ENCODE measurements at places on chromosomes 1 and 21. TPM values are rescaled to one million over a fixed set of nuclear protein-coding genes. Genes with fewer than 3 reads are reported as not detected.
A peak's percentile ranks its signal among the peaks of the same experiment; 100 is the strongest.

DNA sequence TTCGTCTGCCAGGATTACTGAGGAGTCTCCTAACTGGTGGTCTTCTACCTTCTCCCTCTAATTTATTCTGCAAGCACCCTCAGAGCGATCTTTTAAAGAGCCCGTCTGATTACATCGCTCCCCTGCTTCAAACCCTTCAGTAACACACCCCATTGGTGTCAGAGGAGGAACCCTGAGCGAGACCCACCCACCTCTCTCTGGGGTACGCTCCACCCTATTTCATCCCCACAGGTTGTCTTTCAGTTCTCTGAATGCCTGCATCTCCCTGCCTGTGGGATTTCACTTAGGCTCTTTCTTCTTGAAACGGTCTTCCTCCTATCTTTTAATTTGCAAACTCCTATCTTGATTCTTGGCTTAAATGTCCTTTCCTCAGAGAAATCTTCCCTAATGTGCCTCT is 39.4 kb downstream of the C1orf21 start:
- DNase-seq: no peak

DNA sequence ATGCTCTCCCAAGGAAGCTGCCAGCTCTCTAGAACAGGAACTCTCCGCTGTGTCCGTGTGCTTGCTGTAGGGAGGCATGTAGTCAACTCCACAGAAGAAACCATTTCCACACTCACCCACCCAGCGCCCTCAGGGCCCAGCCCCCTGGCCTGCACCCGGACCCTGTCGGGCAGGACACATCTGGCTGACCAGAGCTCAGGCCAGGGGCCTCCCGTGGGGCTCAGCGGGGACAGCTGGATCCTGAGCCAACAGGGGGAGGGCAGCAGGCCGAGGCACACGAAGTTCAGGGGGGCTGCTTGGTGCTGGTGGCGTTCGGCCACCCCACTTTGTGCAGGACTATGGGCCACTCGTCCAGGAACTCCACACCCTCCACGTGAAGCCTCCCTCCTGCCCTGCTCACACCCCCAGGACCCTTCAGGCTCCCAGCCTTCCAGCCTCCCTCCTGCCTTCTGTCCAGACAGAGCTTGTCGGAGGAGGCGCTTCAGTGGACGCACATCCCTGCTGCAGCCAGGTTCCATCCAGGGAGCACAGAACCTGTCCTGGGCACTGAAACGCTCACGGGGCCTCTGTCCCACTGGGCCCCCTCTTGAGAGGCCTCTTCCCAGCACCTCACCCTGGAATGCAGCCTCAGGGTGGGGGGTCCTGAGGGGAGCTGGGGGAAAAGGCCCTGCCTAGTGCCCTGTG is 15.0 kb upstream of the FAAP20 start:
- DNase-seq: no peak

- DNase-seq: no peak
These were observed 131.8 kb upstream of the NGF start for GRCh38 chr1:115469703-115470476.

- DNase-seq: peak; percentile 76
These were observed 1.2 kb downstream of the SYTL1 start for GRCh38 chr1:27342778-27343638.

DNA sequence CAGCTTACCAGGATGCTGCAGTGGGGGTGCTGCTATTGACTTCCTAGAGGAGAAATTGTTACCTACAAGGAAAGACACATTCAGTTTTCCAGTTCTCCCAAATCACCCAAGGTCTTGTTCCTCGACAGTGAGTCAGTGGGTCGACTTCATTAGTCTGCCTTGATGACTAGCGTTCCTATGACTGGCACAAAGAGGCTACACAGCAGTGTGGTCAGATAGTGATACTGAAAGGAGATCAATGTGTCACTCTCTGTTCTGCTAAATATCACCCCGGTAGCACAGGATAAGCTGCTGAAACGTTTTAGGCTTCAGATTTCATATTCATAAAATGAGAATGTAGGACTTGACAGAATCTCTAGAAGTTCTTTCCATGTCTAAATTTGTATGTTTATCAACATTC is 357.4 kb downstream of the LMX1A start:
- no peak for DNase-seq

DNA sequence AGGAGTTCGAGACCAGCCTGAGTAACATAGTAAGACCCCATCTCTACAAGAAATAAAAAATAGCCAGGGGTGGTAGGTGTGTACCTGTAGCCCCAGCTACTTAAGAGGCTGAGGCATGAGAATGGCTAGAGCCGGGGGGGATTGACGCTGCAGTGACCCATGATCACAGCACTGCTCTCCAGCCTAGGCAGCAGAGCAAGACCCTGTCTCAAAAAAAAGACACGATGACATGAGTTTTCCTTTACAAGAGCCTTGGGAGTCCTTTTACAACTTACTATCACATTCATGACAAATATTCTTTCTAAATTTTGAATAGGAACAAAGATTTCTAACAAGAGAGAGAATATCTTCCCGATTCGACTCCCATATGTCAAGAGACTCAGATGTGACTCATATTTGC is 3.3 kb upstream of the BRWD1 start:
- DNase-seq: no peak

Gene TNFRSF18
- 4.6 TPM for total RNA-seq

GRCh38 chr1:53740621-53741105 is 1.7 kb upstream of the GLIS1 start:
- no peak for DNase-seq

DNA sequence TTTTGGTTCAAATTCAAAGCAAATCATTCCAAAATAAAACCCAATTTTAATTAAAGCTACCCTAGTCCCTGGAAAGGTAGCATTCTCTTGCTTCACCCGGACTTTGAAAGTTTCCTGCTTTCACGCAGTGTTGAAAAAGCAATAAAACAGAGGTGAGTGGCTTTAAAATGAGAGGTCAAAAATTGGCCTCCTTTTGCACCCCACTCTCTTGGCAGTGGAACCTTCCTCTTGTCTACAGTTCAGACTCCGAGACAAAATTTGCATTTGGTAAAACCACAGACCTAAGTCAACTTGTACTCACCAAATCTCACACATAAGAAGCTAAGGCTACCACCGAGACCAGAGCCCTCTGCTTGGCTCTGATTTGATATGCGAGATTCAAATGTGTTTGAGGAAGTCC is 252.7 kb downstream of the TTLL7 start:
- DNase-seq: no peak

Gene GSTM3
- total RNA-seq: 11.6 TPM

Gene E2F2
- total RNA-seq: 0.19 TPM

Gene CELA3B
- not detected for total RNA-seq

- no peak for DNase-seq
These were observed 36.5 kb downstream of the LHX4 start for GRCh38 chr1:180266275-180267210.

Gene SLC25A34
- 2.2 TPM for total RNA-seq

Gene MACF1
- total RNA-seq: 184 TPM

DNA sequence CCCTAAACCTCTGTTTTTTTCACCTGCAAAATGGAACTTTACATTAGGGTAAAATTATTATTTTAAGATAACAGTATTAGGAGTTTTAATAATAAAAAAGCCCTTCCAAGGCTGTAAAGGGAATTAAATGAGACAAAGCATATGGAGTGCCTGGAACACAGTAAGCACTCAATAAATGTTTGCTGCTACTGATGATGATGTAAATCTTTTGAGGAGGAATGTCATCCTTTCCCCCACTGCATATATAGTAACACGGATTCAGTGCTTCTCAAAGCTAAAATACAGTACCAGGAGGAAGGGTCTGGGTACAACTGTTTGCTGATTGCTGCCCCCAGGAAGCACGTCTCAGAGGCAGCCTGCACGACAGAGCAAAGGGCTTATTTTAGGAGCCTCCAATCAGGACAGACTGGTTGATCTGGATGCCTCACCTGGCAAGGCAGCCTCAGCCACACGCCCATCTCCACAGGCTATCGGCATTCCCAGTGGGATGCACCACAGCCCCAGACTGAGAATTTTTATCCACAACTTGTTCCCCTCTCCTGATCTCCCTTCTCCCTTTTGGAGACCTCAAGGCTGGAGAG is 64.4 kb downstream of the GADD45A start:
- DNase-seq: no peak

GRCh38 chr1:70385477-70385876 is 25.6 kb upstream of the CTH start:
- no peak for DNase-seq

Gene FAM43B
- total RNA-seq: not detected

Gene DNTTIP2
- 126 TPM for total RNA-seq

- DNase-seq: no peak
These were observed 20.0 kb downstream of the PIK3CD start for GRCh38 chr1:9671377-9672140.

Gene HSF2BP
- total RNA-seq: 1.3 TPM

Gene NCMAP
- total RNA-seq: 0.08 TPM

GRCh38 chr1:193905288-193906085 is 719.1 kb upstream of the B3GALT2 start:
- no peak for DNase-seq

Gene SLC44A3
- not detected for total RNA-seq

- no peak for DNase-seq
These were observed 218.6 kb downstream of the GRIK1 start for GRCh38 chr21:29721221-29721620.

DNA sequence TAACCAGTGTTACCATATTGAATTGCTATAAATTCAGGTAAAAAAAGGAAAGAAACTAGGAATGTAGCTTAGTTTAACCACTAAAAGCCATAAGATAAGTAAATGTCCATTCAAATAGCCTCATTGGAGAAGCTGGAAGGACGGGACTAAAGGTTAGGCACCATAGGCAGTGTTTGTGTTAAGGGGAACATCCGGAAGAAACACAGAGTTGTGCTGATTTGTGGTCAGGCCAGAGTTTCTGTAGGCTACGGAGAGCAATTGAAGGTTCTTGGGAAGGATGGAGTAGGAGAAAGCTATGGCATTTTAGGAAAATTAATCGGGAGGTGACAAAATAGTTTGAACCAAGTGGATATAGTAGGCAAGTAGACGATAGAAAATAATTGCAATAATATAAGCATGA is 1.3 kb upstream of the KCNJ10 start:
- DNase-seq: no peak

DNA sequence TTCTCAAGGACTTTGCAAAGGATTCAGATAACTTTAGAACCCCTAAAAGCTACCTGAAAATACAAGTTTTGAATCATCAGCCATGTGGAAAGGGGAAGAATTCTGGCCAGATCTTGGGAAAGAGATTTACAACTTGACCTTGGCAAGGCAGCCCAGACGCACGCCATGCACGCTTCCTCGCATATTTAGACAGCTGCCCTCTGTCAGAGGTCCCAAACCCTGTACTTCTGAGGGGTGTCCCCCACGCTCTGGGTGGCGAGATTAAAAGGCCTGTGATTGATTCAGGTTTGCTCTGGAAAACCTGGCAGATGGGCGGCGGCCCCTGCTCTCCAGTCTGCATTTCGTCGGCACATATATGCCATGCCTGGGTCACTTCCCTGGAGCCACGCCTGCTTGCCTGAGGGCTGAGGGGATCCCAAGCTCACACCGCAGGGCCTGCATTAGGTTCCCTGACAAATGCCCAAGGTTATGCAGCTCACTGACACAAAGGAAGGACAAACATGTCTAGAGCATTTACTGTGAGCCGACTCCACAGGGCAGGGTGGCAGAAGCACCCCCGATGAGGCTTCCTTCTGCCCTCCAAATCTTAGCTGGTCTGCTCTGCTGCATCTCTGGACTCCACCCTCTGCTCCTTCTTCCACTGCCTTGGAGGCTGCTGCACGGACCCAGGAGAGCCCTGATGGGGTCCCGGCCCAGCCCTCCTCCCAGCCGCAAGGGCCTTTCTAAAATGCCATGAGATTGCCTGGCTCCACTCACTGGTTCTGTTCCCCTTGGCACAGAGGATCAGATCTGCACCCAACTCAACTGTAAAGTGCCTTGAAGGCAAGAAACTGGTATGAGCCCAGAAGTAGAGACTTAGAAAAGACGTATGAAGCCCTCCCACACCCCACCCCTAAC is 103.9 kb downstream of the BCAR3 start:
- no peak for DNase-seq

Measured in CD8-positive, alpha-beta T cell (primary cell).